T-cell (primary cell): ENCODE measurements at places on chromosomes 2 and 18. TPM values are rescaled to one million over a fixed set of nuclear protein-coding genes. Genes with fewer than 3 reads are reported as not detected.

GRCh38 chr2:164599954-164600589, 21.2 kb downstream of the GRB14 start:
- H3K27ac ChIP-seq: no peak overlapping the region
- no peaks in the 10 kb centered on the region for H3K27me3 ChIP-seq
- H3K4me3 ChIP-seq: no peak overlapping the region

DNA sequence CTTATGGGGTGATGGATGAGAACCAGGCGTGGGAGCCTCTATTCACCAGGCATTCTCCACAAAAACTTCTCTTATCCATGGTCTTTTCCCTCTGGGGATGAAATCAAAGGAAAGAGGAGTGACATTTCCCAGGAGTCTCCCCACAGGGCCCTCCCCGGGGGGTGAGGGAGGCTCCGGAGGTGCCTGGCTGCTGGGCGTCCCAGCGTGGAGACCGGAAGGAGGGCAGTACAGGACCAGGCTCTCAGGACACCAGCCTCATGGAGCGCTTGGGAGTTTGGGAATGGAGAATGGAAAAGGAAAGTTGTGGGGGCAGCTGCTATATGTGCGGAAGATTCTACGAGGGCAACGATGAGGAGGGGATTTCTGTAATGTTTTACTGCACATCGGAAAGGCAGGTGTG, 22.1 kb downstream of the CIB4 start:
- DNase-seq: no peak
- H3K27me3 ChIP-seq: peaks cover 55% of the 10 kb centered on the region
- H3K36me3 ChIP-seq: no peaks in the 10 kb centered on the region
- H3K4me1 ChIP-seq: peaks cover 7% of the 10 kb centered on the region
- no peak overlapping the region for H3K4me3 ChIP-seq

DNA sequence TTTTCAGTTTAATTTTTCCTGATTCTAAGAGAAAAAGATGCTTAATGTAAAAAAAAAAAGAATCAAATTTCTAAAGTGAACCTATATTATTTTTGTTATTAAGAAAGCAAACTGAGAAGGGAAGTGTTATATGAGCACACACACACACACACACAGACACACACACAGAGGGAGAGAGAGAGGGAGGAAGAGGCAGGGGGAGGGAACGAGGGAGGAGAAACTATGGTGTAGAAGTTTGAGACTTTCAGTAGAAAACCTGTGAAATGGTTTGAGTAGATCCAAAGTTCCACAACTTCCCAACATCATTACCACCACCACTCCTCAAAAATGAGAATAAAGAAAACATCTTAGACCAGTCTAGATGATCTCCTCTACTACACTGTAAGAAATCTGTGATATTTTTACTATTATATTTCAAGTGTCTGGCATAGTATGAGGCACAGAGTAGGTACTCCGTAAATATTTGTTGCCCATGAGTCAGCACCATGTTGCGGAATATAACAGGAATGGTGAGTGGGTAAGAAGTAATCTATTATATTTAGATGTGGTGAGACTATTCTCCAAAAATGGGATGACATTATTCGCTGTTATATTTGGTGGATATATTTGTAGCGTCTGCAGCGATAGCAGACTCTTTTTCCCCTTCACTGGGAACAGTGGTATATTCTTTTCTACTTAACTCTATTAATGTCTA, 149.4 kb upstream of the DNMT3A start:
- no peaks in the 10 kb centered on the region for H3K4me1 ChIP-seq
- H3K27ac ChIP-seq: no peak overlapping the region
- no peak overlapping the region for H3K4me3 ChIP-seq
- H3K36me3 ChIP-seq: no peaks in the 10 kb centered on the region

GRCh38 chr2:215577356-215577755, 141.5 kb upstream of the FN1 start:
- H3K4me1 ChIP-seq: no peaks in the 10 kb centered on the region
- no peak for DNase-seq
- no peaks in the 10 kb centered on the region for H3K36me3 ChIP-seq
- no peak overlapping the region for H3K4me3 ChIP-seq
- H3K27ac ChIP-seq: no peak overlapping the region
- no peaks in the 10 kb centered on the region for H3K27me3 ChIP-seq

DNA sequence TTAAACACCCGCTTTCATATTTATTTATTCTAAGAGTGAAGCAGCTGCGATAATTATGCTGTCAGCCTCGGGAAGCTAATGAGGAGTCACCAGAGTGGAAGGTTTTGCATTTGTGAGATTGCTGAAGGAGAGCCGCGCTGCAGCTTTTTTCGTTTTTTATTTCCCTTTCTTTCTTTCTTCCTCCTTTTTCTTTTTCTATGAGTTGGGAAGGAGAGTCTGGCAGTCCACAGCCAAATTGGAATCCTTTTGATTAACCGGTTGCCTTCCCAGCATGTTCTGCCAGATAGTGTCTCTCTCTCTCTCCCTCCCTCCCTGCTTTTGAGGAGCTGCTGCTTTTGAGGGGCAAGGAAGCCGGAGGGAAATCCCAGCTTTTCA, 82.1 kb downstream of the CDK15 start:
- H3K36me3 ChIP-seq: no peaks in the 10 kb centered on the region
- H3K4me3 ChIP-seq: no peak overlapping the region
- H3K27me3 ChIP-seq: no peaks in the 10 kb centered on the region
- no peak overlapping the region for H3K27ac ChIP-seq
- no peak for DNase-seq

GRCh38 chr2:77666251-77666980, 144.2 kb upstream of the LRRTM4 start:
- no peaks in the 10 kb centered on the region for H3K4me1 ChIP-seq
- no peaks in the 10 kb centered on the region for H3K27me3 ChIP-seq
- H3K4me3 ChIP-seq: no peak overlapping the region
- no peaks in the 10 kb centered on the region for H3K36me3 ChIP-seq
- DNase-seq: no peak
- no peak overlapping the region for H3K27ac ChIP-seq

DNA sequence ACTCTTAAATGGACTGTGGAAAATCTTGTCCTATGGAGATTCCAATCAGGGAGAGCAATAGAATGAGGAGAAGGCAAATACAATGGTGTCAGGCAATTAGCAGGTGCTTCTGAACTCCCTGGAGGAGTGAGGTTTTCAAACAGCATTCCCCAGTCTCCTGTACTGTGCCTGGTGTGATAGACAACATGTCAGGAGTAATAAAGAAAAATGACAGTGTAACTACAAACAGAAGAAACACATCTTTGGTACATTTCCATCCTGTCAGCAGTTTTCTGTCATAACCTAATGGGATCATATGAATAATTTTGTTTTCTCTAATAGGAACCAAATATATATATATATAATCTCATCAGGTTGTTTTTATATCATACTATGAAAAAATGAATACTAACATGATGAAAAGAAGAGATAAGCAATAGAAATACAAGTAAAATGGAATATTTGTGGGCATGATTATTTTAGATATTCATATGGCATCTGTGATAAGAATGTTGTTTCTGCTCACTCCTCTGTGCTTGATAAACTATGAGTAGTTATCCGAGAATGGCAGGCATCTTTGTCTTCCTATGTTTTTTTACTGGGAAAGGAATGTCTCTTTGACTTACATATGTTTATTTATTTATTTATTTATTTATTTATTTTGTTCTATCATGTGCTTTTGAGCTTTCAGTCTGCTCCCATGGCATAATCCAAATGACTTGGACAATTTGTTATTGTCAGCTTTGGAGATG, 441.7 kb downstream of the TXNL1 start:
- H3K36me3 ChIP-seq: no peaks in the 10 kb centered on the region
- no peaks in the 10 kb centered on the region for H3K4me1 ChIP-seq
- no peaks in the 10 kb centered on the region for H3K27me3 ChIP-seq
- no peak for DNase-seq
- H3K27ac ChIP-seq: no peak overlapping the region

DNA sequence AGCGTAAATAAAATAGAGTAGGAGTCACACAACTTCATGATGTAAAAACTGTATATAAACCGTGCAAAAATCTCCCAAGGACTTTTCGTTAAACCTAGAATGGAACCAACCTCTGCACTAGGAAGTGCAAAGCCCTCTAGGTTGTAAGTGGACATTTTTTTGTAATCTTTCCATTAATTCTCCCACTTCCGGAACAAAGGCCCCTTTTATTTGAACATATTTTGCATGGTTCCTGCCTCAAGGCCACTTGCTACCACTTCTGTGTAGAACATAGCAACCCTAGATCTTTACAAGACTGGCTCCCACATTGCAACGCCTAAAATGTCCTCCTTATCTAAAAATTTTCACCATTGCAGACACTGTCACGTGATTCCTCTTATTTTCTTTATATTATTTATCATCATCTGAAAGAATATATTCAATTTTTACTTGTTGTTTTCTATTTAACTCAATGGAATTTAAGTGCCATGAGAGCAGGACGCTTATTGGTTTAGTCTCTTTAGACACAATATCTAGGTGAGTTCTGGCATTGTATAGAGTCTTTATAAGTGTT, 249.6 kb upstream of the TMEFF2 start:
- no peak for DNase-seq
- H3K36me3 ChIP-seq: no peaks in the 10 kb centered on the region
- H3K27ac ChIP-seq: no peak overlapping the region
- H3K4me3 ChIP-seq: no peak overlapping the region

SOWAHC gene
- total RNA-seq: 0.96 TPM

GRCh38 chr18:43160509-43160908, 45.0 kb upstream of the RIT2 start:
- DNase-seq: no peak
- H3K27me3 ChIP-seq: no peaks in the 10 kb centered on the region
- no peak overlapping the region for H3K27ac ChIP-seq
- H3K4me1 ChIP-seq: no peaks in the 10 kb centered on the region
- H3K4me3 ChIP-seq: no peak overlapping the region

ACVR1C gene
- total RNA-seq: 5.2 TPM

TMEM169 gene
- total RNA-seq: 3.0 TPM

- no peak for DNase-seq
- no peak overlapping the region for H3K27ac ChIP-seq
- no peaks in the 10 kb centered on the region for H3K4me1 ChIP-seq
- H3K4me3 ChIP-seq: no peak overlapping the region
- no peaks in the 10 kb centered on the region for H3K36me3 ChIP-seq
These were observed 45.5 kb upstream of the MSH2 start for GRCh38 chr2:47357483-47357882.

GRCh38 chr2:238855891-238856580, 8.2 kb downstream of the TWIST2 start:
- H3K4me1 ChIP-seq: no peaks in the 10 kb centered on the region
- no peaks in the 10 kb centered on the region for H3K36me3 ChIP-seq
- DNase-seq: no peak
